GM12891 (cell line): ENCODE measurements at places on chromosomes 1 and 21.
A peak's percentile ranks its signal among the peaks of the same experiment; 100 is the strongest.

DNA sequence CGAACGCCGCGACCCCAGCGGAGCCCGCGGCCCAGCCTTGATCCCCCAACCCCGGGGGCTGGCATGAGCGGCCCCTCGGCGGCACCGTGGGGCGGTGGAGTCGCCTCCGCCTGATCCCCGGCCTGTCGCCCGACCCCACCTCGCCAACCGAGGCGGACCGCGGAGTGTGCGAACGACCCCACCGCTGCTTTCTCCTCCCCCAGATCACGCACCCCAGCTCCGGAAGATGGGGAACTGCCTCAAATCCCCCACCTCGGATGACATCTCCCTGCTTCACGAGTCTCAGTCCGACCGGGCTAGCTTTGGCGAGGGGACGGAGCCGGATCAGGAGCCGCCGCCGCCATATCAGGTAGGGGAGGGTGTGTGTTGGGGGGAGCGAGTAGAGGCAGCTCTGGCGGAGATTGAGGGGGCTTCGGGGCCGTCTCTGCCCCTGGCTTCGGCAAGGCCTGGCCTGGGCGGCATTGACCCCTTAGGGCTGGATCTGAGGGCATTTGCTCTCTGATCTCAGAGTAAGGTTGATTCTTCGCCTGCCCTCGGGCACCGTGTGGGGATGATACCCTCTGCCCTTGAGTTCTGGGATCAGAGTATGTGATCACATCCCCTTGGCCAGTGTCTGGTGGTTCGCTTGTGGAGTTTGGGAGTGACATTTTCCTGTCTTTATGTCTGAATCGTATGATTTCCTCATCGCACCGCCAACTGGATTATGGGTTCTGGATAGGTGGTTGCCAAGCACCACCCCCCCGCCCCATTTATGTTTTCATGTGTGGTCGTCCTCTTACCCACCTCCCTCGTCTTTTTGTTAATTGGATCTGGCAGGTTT lies 668 bp downstream of the RNF11 start:
- no peak for DNase-seq

DNA sequence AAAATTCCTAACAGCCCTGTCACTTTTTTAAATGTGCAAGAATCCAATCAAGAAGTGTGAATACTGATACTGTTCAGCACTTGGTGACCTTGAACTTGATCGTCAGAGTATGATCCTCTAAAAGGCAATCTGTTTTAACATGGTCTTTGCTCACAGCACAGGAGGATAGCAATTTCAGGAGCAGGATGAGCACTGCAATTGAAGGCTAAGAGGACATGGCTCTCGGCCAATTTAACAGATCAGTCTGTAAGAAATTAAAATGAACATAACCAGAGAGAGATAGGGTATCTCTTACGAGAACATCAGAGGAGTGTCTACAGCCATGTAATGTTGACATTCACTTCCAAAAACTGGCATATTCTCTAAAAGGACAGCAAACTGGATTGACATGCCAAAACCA lies 243.1 kb downstream of the LTN1 start:
- DNase-seq = no peak

- no peak for DNase-seq
Observed at GRCh38 chr1:109624201-109625010, 4.8 kb downstream of the AMPD2 start.

DNA sequence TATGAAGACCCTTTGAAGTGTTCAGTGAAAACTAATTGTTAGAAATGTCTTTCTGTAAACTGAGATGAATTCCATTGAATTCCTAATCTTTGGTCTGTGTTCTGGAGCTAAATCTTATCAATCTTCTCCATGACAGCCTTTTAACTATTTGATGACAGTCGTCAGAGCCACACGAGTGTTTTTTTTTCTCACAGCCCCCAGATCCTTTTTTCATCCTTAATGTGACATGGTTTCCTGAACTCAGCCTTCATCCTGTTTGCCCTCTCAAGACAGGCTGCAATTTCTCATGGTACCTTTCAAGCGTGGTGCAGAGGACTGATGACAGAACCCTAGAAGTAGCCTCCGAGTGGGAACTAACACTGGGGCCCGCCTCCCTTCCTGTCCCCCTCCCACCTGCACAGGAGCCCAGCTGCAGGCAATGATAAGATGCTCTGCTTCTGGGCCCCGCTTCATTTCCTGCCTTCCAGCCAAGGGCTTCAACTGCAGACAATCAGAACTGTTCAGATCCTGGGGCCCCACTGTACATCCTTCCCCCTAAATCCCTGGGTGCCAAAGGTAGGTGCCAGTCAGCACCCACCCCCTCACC lies 114.6 kb upstream of the VAV3 start:
- DNase-seq = no peak

GRCh38 chr1:224786533-224787250 lies 142.8 kb upstream of the DNAH14 start:
- DNase-seq = no peak

- no peak for DNase-seq
Observed at GRCh38 chr1:82284213-82284612, 483.5 kb downstream of the ADGRL2 start.

DNA sequence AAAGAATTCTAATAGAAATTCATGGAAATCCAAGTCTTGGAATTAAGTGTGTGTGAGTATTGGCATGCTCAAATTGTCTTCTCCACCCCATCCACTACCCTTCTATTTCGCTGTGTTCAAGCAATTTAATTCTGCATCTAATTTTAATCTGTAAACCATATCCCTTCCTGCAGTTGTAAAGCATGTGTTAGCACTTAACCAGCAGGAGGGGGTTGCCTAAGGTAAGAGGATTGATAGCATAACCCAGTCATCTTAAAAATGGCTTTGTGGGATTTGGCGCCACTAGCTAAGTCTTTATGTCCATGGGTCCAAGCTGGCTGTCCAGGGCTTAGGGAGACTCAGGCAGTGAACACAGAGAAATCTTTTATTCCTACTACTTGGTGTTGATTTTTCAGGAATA lies 210.3 kb downstream of the PTPRC start:
- DNase-seq = no peak

DNA sequence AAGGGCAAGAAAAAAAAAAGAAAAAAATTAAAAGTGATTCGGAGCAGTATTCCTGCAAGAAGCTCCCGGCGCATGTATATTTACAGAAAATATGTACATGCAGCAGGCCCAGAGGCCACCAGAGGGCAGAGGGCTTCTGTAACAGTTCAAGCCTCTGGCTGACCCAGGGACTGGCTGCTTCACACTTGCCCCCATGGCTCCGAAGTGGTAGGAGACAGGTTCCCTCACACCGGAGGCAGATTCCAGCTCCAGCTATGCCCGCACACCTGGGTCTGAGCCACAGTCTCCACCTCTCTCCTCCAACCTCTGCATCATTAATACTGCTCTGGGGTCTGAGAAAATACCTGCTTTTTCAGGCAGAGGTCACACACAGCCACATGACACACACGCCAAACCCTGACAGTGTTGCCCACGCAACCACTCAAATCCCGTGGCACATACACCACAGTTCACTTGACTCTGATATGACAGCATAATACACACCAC lies 2.2 kb upstream of the ARHGAP30 start:
- DNase-seq = peak; percentile 68

DNA sequence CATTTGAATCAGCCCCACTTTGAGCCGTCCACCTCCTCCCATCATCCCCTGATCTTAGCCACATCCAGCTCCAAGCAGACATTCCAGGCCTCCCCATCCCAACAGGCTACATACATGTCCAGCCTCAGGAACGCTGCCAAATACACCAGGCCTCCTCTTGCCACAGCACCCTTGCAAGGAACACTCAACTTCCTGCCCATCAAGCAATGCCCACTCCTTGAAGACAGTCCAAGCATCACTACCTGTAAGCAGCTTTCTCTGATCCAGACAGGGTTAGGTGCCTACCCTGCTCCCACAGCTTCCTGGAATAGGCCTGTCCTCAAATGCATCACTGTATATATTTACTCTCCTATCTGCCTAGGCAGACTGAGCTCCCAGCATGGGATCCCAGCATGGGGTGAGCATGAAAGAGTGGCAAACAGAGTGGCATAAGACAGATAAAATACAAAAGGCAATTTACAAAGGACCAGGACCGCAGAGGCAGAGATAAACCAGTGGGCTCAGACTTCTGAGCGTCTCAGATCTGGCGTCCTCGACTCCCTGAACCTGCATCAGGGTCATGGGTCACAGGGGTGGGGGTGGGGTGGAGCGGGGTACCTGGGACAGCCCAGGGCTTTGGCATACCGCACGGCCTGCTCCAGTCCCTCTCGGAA lies 816 bp downstream of the HYI start:
- no peak for DNase-seq

GRCh38 chr1:49013079-49013478 lies 236.4 kb upstream of the BEND5 start:
- DNase-seq = no peak

DNA sequence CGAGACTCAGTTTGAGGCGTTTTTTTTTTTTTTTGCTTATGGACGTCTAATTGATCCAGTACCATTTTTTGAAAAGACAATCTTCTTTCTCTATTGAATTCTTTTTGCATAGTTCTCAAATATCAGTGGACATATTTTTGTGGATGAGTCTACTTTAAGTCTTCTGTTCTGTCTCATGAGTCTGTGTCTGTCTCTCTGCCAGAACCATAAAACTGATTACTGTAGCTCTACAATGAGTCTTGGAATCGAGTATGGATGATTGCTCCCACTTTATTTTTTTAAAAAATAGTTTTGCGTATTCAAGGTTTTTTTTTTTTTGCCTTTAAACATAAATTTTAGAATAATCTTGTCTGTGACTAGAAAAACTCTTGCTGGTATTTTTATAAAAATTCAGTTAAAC lies 323.5 kb downstream of the ZNF326 start:
- DNase-seq = no peak

- no peak for DNase-seq
Observed at GRCh38 chr1:10544239-10544638, 69.5 kb downstream of the PEX14 start.
